Fibroblast of skin of left biceps (primary cell): ENCODE measurements at places on chromosomes 13 and 19.
A peak's percentile ranks its signal among the peaks of the same experiment; 100 is the strongest.

DNA sequence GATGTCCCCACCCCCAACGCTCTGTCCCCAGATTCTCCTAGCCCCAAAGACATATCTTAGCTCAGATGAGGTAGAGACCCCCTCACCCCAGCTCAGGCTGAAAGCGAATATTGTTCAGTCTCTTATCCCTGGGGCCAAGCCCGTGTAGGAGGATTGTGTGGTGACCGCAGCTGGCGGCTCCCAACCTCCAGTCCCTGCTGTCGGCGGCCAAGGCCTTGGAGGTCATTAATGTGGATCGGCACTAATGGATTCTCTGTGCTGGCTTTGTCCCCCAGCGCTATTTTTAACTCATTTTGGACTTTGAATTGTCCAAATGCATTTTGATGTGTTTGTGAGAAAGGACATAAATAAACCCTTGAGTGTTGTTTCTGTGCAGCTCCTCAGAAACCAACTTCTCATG lies 124.2 kb downstream of the UQCRFS1 start:
- no peak for DNase-seq

DNA sequence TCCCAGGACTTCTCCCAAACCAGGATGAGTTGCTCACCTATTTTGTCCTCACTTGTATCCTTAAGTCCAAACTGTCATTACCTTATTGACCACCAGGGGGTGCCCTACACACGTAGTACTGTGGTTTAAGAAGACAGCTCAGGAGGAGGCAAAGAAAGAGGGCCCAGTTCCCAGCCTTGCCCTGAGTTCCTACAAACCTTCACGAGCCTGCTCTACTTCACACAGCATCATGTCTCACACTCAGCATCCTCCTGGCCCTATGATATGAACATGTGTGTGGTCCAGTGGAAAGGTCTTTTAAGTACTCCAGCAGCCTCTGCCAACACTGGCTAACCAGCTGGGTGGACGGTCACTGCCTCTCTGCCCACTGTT lies 8.1 kb upstream of the ZNF784 start:
- DNase-seq = peak; percentile 75

DNA sequence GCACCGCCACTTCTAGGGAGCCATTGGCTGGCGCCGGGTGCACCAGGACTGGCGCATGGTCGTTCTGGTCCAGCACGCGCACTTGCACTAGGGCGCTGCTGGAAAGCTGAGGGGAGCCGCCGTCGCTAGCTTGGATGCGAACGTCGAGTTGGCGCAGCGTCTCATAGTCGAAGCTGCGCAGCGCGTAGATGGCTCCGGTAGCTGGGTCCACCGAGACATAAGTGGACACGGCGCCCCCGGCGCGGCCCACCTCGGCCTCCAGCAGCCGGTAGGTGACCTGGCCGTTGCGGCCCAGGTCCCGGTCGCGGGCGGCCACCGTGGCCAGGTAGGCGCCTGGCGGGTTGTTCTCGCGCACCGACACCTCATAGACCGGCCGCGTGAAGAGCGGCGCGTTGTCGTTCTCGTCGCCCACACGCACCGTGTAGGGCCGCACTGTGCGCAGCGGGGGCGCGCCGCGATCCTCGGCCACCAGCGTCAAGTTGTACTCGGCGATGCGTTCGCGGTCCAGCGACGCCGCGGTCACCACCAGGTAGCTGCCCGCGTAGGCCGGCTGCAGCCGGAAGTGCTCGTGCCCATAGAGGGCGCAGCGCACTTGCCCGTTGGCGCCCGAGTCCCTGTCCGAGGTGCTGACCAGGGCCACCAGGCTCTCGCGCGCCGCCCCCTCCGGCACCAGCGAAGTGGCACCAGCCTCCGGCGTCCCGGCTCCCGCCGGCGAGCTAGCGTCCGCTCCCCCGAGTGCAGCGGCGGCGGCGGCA lies 1.7 kb downstream of the PCDH8 start:
- DNase-seq = no peak

- DNase-seq = no peak
Measured at GRCh38 chr13:23725922-23726321, 155.7 kb downstream of the TNFRSF19 start.

- no peak for DNase-seq
Measured at GRCh38 chr19:43634506-43634871, 5.2 kb downstream of the CADM4 start.

DNA sequence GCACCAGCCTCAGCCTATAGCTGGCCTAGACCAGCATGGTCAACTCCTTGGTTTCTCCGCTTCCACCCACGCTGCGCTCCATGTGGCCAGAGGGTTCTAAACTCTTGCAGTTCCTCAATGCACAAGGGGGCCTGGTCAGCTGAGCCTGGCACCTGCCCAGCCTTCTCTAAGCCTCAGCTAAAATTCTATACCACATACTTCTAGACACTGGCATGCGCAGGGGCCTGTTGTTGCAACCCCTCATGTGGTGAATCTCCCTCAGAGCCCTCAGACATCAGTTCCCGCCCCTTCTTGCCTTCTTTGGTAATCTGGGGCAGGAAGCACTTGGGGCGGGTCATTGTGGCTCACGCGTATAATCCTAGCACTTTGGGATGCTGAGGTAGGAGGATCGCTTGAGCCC lies 19.7 kb upstream of the LDLR start:
- no peak for DNase-seq

- DNase-seq = no peak
Measured at GRCh38 chr19:6431891-6432290, 1.7 kb downstream of the SLC25A41 start.

DNA sequence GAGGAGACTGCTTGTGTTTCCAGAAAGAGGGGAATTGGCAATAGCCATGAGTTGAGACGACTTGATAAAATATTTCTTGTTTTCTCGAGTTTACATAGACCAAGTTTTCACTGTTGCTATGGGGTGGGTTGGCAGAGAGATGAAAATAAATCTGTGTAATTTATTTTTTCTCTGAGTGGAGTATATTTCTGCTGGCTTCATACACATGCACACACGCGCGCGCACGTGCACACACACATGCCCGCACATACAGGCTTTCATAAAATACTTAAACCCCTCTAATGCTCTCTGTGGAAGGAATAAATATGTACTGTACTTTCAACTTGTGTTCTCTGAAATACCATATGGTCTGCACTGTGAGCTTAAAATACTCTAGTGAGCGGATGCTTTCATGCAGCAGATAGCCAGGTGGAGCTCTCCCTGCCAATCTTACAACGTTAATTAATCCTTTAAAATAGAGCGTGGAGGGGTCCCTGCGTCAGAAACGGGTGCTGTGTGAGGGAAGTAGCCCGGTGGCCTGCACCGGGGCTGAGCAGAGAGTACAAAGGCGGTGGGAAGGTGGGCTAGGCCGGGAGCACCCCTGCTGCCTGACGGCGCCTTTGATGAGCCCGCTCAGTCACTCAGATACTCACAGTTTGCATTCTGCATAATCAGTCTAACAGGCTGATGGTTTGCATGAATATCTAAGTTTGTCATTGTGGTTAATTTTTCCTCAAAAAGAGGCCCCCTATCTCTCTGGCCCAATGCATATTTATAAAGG lies 44.1 kb downstream of the CCNE1 start:
- no peak for DNase-seq

- no peak for DNase-seq
Measured at GRCh38 chr19:1163283-1163933, 10.7 kb downstream of the SBNO2 start.

- no peak for DNase-seq
Measured at GRCh38 chr13:51305271-51305967, 34.1 kb upstream of the SERPINE3 start.

DNA sequence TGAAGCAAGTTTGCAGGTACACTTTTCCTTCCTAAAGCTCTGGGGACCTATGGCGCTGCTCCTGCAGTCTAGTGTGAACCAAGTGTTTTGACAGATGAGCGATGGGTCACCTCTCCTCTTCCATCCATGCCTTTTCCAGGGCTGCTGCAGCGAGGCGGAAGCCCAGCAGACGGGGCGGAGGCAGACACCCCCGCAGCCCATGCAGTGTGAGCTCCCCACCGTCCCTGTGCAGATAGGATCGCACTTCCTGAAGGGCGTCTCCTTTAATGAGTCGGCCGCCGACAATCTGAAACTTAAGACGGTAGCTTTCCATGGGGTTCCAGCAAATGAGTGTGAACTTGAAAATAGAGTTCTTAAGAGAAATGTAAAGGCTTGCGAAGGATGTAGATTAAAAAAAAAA lies 37.1 kb upstream of the GPI start:
- DNase-seq = no peak

DNA sequence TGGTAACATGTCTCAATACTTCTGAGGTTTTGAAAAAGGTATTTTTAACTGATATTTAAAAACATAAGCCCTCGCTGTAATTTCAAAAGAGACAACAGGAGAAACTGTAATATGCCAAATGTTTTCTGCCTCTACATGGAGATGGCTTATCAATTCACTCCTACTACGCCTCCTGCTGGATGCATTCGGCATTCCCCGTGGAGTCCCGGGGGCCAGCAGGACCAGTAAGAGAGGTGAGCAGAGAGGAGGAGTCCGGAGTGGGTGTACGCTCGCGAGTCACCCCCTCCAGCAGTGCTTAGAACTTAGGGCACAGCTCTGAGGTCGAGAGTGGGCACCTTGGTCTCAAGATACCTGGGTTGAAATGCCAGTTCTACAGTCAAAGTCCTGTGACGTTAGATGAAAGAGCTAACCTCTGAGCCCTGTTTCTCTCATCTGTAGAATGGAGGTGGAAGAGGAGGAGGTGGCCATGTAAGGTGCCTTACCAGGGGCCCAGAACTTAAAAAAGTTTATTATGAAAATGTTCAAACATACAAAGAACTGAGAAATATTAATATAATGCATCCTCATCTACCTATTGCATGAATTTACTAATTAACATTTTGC lies 110.2 kb downstream of the STK24 start:
- DNase-seq = no peak

DNA sequence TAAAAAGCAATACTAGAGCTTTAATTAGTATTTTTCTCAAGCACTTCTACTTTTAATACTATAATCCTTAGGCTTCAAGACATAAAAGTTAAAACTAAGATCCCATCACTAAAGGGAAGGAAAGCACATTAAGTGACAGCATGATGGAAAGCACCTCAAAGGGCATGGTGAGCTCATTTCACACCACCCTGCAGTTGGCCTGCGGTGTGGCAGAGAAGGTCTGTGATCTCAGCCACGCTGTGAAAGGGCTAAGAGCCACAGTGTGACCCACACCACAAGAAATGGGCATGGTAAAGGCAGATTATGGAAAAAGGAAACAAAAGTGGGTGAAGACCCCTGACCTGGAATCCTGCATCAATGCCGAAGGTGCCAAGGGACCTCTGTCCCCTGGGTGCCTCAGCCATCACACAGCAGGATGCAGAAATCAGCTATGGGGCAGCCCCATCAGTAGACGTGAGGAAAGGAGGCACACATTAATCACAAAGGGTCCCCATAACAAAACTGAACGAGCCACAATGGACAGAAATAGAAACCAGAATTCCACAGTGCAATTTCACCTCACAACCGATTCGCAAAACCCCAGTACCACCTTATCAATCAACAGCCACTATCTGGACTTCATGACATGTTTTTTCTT lies 33.6 kb downstream of the TUBGCP3 start:
- DNase-seq = no peak

- DNase-seq = peak; percentile 77
Measured at GRCh38 chr19:46859637-46860124, 1.1 kb upstream of the ARHGAP35 start.

- no peak for DNase-seq
Measured at GRCh38 chr19:3110126-3110825, 16.1 kb downstream of the GNA11 start.

GRCh38 chr19:2774083-2774679 lies 8.9 kb downstream of the SGTA start:
- no peak for DNase-seq

DNA sequence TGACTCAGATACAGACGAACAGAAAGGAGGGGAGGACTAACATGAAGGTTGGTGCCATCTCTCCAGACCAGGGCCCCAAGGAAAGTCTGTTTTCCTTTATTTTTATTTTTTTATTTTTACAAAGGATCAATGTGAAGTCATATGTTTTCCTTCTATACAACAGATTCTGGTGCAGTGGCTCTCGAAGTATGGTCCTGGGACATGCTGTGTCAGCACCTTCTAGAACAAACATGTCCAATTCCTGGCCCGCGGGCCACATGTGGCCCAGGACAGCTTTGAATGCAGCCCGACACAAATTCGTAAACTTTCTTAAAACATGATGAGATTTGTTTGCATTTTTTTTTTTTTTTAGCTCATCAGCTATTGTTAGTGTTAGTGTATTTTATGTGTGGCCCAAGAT lies 174.7 kb downstream of the FLT1 start:
- no peak for DNase-seq

DNA sequence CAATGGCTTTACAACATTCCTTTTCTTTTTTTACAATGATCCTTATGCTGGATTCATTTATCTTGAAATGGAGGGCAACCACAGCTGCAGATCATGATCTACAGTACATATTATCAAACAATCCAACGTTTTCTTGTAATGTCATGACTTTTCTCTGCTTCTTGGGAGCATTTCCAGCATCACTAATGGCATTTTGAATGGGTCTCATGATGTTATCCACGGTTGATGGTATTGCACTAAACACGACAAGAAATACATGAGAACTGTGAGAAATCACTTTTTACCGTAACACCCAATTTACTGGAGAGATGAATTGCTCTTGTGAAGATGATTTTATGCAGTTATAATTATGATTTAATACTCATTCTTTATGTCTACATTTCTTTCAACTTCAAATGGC lies 16.2 kb upstream of the ACOD1 start:
- no peak for DNase-seq

- no peak for DNase-seq
Measured at GRCh38 chr19:47228168-47228936, 2.6 kb downstream of the BBC3 start.

GRCh38 chr13:25292301-25292700 lies 5.0 kb upstream of the MTMR6 start:
- DNase-seq = no peak

DNA sequence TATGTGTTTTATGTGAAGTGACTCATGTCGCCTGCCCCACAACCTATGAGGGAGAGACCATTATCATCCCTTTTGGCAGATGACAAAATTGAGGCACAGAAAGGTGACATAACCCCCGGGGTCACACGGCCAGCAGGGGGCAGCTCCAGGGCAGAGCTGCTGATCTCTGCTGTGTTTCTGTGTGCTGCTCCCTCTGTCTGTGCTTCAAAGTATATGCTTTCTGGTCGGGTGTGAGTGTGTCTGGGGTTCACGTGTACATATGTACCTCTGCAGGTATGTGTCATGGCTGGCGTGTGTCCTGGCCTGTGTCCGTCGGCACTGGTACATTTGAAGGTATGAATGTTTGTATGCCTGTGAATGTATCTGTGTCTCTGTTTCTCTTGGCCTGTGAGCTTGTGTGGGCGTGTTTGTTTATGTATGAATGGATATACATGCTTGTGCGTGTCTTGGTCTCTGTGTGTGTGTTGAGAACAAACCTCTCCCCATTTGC lies 7.1 kb downstream of the LIPE start:
- DNase-seq = no peak

DNA sequence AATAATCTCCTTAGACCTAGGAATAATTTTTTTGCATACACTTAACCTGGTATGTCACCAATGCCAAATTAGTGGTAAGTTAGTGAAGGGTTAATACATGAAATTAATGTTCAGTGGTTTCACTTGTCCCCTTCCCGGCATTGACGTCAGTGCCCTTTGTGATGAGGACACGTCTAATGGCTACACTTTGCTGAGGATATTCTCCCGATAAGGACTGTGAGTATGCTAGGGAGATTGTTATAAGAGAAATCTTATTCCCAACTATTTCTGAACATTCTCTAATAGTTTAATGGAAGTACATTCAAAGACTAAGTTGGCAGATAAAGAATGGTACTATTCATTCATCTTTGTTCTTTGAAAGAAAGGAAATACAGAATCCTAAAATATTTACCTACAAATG lies 102.4 kb downstream of the TNFRSF19 start:
- DNase-seq = no peak

GRCh38 chr13:105642511-105642958 lies 892.9 kb downstream of the EFNB2 start:
- no peak for DNase-seq

GRCh38 chr19:40210889-40211288 lies 7.3 kb downstream of the TTC9B start:
- DNase-seq = no peak
